CD4-positive, alpha-beta memory T cell (primary cell): ENCODE measurements at places on chromosomes 1 and 21. TPM values are rescaled to one million over a fixed set of nuclear protein-coding genes. Genes with fewer than 3 reads are reported as not detected.

DNA sequence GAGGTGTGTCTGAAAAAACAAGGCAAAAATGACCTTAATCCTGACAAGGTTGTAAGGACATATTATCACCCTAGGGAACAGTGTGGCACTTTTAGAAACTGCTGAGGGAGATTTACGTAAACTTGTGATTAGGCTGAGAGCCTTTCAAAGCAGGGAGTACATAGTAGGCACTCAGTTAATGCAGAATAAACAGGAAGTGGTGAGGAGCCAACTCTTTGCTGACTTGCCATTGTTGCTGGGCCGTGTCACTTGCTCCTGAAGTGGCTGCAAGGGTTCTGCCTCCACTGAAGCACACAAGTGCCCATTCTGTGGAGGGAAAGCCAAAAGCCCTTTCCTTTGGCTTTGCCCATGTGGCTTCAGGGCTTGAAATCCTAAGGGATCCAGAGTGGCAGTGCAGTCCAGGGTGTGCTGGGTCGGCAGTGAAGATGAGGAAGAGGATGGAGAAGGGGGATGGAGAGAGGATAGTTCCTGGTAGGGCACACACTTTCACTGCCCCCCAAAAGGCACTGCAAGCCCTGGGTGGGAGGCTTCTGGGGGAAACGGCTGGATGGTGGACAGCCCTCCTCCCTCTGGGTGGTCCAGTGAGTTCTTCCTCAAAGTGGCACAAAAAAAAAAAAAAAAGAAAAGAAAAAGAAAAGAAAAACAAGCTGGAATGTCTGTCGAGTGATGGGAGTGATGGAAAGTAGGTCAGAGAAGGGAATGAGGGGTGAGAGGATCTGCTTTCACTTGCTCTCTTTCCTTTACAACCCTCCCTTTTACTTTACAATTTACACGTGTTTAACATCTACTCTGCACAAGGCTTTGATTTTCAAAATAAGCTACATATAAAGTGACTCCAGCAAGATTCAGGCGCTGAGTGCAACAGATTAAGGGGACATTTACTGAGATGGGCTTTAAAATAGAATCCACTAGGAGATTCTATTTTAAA is 13.7 kb upstream of the RHEX start:
- DNase-seq = no peak
- peaks cover 18% of the 10 kb centered on the region for H3K4me1 ChIP-seq
- H3K27ac ChIP-seq = no peak overlapping the region
- no peak overlapping the region for H3K4me3 ChIP-seq
- H3K36me3 ChIP-seq = no peaks in the 10 kb centered on the region

- no peak overlapping the region for H3K4me3 ChIP-seq
- peak; percentile 5 for DNase-seq
- no peaks in the 10 kb centered on the region for H3K36me3 ChIP-seq
- no peaks in the 10 kb centered on the region for H3K4me1 ChIP-seq
- H3K27ac ChIP-seq = no peak overlapping the region
- no peaks in the 10 kb centered on the region for H3K27me3 ChIP-seq
Measured at GRCh38 chr1:56820755-56821461, 1.7 kb upstream of the FYB2 start.

GRCh38 chr1:66678146-66678545 is 74.1 kb upstream of the DYNLT5 start:
- H3K4me1 ChIP-seq = no peaks in the 10 kb centered on the region
- no peak overlapping the region for H3K4me3 ChIP-seq
- no peaks in the 10 kb centered on the region for H3K36me3 ChIP-seq
- no peak overlapping the region for H3K27ac ChIP-seq

DNA sequence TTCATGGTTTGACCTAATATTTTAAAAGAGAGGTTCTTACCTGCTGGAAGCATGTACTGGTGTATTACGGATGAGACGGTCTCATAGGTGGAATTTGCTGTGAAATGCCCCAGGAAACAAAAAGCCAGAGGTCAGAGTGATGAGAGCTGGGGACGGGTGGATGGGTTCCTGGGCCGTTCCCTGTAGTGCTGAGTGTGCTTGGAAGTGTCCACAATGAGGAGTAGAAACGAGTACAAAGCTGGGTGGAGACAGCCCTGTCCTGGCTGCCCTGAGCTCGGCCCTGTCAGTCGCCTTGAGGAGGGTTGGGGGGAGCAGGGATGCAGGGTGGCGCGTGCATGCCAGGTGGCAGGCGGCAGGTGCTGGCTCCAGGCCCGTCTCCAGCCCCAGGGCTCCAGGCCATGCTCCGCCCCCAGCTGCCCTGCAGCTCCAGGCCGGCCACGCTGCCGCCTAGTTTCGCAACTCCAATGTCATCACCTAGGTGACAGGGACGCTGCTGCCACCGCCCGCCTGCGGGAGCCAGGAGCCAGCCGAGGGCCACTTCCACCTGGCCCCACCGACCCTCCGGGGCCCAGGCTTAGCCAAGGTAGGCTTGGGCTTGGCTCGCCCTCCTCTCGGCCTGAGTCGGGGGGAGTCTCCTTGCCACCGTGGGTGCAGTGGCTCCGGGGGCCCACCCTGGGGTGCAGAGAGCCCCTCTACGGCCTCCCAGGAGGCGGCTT is 16.4 kb downstream of the TP73 start:
- H3K4me1 ChIP-seq = no peaks in the 10 kb centered on the region
- no peak overlapping the region for H3K27ac ChIP-seq
- DNase-seq = no peak
- H3K4me3 ChIP-seq = no peak overlapping the region
- H3K36me3 ChIP-seq = no peaks in the 10 kb centered on the region

DNA sequence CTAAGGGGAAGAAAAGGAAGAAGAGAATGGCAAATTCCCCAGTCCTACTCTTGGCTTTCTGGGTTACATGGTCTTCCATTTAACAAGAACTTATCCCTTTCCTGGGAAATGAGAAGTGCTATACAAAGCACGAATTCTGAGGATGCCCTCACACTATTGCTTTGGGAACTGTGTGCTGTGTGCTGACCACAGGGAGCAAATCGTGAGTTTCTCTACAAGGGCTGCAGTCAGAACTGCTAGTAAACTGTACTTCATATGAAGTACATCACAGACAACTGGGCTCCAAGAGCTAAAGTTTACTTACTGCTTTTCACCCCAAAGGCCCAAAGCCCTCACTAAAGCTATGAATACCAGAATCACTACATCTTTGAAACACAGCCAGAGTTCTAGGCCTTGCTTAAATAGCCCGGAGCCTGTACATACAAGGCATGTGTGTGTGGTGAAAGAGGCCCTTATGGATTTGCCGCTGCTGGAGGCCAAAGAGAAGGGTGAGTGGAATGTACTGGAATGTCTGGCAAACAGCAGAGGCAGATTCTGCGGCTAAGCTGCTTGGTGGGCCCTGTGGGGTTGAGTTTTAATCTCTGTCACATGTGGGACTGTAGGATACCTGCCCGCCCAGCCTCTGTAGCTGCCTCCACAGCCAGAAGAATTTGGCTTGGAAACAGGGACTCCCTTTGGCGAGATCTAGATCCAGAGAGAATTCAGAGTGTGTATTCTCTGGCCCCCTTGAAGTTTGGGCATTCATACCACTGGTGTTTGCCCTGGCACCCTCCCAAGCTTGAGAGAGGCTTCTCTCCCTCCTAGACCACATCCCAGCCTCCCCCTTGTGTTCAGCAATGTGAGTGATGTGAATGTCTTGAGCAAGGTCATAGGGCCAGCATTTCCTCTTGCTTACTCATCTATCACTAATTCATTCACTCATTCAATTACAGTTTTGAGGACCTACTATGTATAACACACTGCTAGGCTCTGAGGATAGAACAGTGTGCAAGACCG is 21.9 kb upstream of the TRIM67 start:
- H3K4me3 ChIP-seq = no peak overlapping the region
- H3K27ac ChIP-seq = no peak overlapping the region
- H3K36me3 ChIP-seq = no peaks in the 10 kb centered on the region
- DNase-seq = no peak

DNA sequence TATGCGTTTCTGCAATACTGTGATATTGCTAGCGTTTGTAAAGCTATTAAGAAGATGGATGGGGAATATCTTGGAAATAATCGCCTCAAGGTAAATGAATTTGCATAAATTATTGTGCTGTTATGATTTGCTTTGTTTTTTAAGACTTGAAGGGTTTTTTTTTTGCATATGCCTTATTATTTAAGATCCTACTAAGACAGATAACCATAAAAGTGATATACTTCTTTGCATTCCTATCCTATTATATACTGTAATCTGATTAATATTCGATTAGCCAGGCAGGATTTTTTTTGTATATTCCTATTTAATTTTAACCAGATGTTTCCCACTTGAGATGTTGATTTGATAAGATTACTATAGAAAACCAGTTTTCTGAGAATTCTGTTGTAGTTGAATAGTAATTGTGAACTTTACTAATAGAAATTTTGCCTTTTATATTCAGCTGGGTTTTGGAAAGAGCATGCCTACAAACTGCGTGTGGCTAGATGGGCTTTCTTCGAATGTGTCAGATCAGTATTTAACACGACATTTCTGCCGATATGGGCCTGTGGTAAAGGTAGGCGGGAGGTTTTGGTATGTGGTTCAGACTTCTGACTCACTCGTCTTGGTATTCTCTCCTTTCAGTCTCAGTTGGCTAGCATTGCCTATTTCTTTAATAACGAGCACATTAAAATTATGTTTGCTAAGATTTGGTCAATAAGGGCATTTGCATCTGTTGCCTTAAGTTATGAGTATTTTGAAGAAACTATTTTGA is 56.8 kb downstream of the ZBTB17 start:
- no peak overlapping the region for H3K4me3 ChIP-seq
- peaks cover 29% of the 10 kb centered on the region for H3K4me1 ChIP-seq
- no peak overlapping the region for H3K27ac ChIP-seq
- DNase-seq = peak; percentile 30
- H3K36me3 ChIP-seq = peaks cover 29% of the 10 kb centered on the region

GRCh38 chr1:177802304-177802703 is 167.6 kb downstream of the SEC16B start:
- DNase-seq = no peak
- no peaks in the 10 kb centered on the region for H3K36me3 ChIP-seq
- no peaks in the 10 kb centered on the region for H3K27me3 ChIP-seq
- H3K27ac ChIP-seq = no peak overlapping the region
- H3K4me3 ChIP-seq = no peak overlapping the region

- H3K27ac ChIP-seq = peak overlapping the region; percentile 100
- peaks cover 42% of the 10 kb centered on the region for H3K4me1 ChIP-seq
- H3K27me3 ChIP-seq = no peaks in the 10 kb centered on the region
- H3K36me3 ChIP-seq = no peaks in the 10 kb centered on the region
- DNase-seq = no peak
- H3K4me3 ChIP-seq = peak overlapping the region; percentile 45
Measured at GRCh38 chr1:171484760-171485374, 463 bp upstream of the PRRC2C start.

DNA sequence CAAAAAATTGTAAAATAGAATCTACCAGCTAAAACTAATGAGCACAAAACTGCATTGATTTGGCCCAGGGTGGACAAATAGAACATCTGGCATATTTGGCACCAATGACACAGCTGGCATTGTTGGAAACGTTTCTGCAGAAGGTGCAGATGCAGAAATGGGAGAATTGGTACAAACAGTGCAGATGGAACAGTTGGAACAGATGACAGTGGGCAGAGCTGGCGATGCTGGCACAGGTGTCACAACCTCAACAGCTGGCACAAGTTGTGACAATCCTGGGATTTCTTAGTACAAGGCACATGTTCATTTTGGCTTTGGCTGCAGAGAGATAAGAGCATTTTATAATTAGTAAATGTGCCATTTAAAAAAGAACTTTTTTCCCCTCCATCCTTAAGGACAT is 91.1 kb upstream of the ZBTB18 start:
- no peaks in the 10 kb centered on the region for H3K4me1 ChIP-seq
- H3K4me3 ChIP-seq = no peak overlapping the region
- no peaks in the 10 kb centered on the region for H3K36me3 ChIP-seq
- no peaks in the 10 kb centered on the region for H3K27me3 ChIP-seq
- no peak for DNase-seq
- no peak overlapping the region for H3K27ac ChIP-seq

- no peak overlapping the region for H3K4me3 ChIP-seq
- peaks cover 37% of the 10 kb centered on the region for H3K36me3 ChIP-seq
- no peak overlapping the region for H3K27ac ChIP-seq
- no peak for DNase-seq
- H3K27me3 ChIP-seq = no peaks in the 10 kb centered on the region
Measured at GRCh38 chr1:29047142-29047541, 76.6 kb downstream of the TMEM200B start.

DNA sequence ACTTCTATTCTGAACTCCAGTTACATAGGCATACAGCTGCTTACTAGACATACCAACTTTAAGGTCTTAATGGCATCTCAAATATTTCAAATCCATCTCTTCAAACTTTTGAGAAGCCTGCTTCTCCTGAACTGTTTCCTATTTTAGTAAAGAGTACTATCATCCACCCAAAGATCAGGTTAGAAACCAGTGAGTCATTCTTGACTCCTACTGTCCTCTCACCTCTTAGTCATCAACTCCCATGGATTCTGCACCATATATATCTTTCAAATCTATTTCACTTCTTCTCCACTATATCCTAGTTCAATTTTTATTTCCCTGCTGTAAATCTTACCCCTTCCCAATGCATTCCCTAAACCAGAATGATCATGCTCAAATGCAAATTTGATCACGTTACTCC is 18.1 kb upstream of the BEND5 start:
- no peaks in the 10 kb centered on the region for H3K27me3 ChIP-seq
- H3K4me3 ChIP-seq = no peak overlapping the region
- no peak for DNase-seq
- H3K36me3 ChIP-seq = no peaks in the 10 kb centered on the region
- no peak overlapping the region for H3K27ac ChIP-seq

DNA sequence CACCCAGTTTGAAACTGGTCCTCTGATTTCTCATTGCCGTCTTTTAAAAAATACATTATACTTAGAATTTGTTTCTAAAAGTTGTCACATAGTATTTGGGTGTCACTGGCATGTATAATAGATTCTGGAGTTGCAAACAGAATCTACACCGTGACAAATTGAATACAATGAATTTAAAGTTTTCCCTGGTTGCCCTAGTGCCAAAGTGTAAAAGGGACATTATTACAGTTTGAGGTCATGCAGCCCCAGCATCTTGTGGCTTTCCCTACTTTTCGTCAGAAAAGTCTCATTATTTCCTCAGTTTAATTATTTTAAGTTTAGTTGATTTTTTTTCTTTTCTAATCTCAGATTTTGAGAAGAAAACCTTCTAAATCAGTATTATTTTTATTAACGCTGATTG is 155.9 kb downstream of the DISP1 start:
- no peaks in the 10 kb centered on the region for H3K27me3 ChIP-seq
- H3K4me1 ChIP-seq = no peaks in the 10 kb centered on the region
- DNase-seq = no peak
- H3K27ac ChIP-seq = no peak overlapping the region
- H3K36me3 ChIP-seq = no peaks in the 10 kb centered on the region

The LY9 gene
- polyA plus RNA-seq = 211 TPM

The RCAN1 gene
- polyA plus RNA-seq = 15.0 TPM

The AP4B1 gene
- polyA plus RNA-seq = 8.9 TPM

The MRAP gene
- not detected for polyA plus RNA-seq

The ATAD3C gene
- polyA plus RNA-seq = 2.1 TPM

The NAXE gene
- 93.3 TPM for polyA plus RNA-seq

The SLC44A5 gene
- not detected for polyA plus RNA-seq
